ENCODE measurements at places on chromosomes 5 and 9. TPM values are rescaled to one million over a fixed set of nuclear protein-coding genes. Genes with fewer than 3 reads are reported as not detected.

Gene HIGD2A
- total RNA-seq = 274 TPM

Gene SLC46A2
- not detected for total RNA-seq

Gene NXNL2
- total RNA-seq = 0.70 TPM

Gene GLDC
- 10.7 TPM for total RNA-seq

Gene KIF4B
- total RNA-seq = 0.02 TPM

Gene UNC13B
- 10.8 TPM for total RNA-seq

Gene SEMA6A
- total RNA-seq = 0.15 TPM

Gene BTNL8
- total RNA-seq = not detected

Gene PLEKHG4B
- total RNA-seq = 1.8 TPM

Gene OLFML2A
- total RNA-seq = 31.4 TPM

Gene C5
- 11.3 TPM for total RNA-seq

Gene PCDHGA11
- total RNA-seq = not detected

Gene KCNIP1
- not detected for total RNA-seq

Gene SLC34A1
- total RNA-seq = not detected

Gene MEF2C
- 0.02 TPM for total RNA-seq

Gene BSPRY
- 0.07 TPM for total RNA-seq

Gene PGGT1B
- 20.2 TPM for total RNA-seq

Data from A549 treated with AZD2906 at 1 μM for 4 hours (cell line).